ENCODE measurements at places on chromosomes 7 and 10.
A peak's percentile ranks its signal among the peaks of the same experiment; 100 is the strongest.

- no peak for DNase-seq
Observed at GRCh38 chr7:56471811-56472210, 355.6 kb upstream of the NUPR2 start.

GRCh38 chr7:71348821-71349681 lies 217.1 kb downstream of the GALNT17 start:
- DNase-seq, result no peak

- no peak for DNase-seq
Observed at GRCh38 chr10:116490028-116490662, 55.6 kb upstream of the PNLIP start.

DNA sequence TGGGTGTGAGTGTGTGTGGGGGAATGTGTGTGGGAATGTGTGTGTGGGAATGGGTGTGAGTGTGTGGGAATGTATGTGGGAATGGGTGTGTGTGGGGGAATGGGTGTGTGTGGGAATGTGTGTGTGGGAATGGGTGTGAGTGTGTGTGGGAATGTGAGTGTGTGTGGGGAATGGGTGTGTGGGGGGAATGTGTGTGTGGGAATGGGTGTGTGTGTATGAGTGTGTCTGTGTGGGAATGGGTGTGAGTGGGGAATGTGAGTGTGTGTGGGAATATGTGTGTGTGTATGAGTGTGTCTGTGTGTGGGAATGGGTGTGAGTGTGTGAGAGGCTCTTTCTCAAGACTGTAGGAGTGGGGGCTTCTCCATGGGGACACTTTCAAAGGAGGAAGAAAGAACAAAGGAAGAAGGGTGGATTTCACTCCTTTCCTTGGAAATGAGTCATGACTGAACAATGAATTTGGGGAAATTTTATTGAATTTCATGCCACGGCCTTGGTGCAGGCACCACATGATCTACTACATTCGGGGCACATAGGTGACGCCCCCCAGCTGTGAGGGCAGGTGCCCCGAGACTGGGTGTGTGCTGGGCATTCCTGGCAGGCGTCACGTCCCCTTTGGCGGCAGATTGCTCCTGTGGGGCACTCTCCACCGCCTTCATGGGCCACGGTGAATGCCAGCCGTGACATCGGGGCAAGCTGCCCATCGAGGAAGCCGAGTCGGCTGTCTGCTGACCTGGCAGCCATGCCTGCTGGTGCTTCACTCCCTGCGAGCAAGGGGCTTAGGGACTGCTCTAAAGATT lies 88.8 kb upstream of the INSIG1 start:
- no peak for DNase-seq

DNA sequence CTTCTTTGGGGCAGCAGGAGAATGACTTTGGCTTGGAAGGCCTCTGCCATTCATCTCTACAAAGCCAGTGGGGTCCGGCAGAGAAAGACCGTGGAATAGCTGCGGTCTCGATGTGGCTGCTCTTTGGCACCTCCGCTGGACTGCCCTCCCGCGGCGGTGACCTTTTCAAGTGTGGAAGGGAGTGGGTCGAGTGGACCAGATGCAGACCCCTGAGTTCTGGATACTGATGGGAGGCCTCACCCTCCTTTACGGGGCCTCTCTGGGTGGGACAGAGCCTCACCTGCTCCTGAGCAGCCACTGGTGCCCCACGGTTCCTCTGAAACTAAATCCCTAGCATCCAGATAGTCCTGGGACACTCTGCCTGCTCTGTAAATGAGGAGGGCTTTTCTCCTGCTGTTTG lies 113.1 kb downstream of the NT5C2 start:
- no peak for DNase-seq

DNA sequence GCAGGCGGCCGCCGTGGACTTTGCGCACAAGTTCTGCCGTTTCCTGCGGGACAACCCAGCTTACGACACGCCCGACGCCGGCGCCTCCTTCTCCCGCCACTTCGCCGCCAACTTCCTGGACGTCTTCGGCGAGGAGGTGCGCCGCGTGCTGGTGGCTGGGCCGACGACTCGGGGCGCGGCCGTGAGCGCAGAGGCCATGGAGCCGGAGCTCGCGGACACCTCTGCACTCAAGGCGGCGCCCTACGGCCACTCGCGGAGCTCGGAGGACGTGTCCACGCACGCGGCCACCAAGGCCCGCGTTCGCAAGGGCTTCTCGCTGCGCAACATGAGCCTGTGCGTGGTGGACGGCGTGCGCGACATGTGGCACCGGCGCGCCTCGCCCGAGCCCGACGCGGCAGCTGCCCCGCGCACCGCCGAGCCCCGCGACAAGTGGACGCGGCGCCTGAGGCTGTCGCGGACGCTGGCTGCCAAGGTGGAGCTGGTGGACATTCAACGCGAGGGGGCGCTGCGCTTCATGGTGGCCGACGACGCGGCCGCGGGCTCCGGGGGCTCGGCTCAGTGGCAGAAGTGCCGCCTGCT lies 14.1 kb downstream of the SH2B2 start:
- DNase-seq, result no peak

GRCh38 chr7:100130608-100131453 lies 4.1 kb downstream of the MBLAC1 start:
- DNase-seq, result peak; percentile 73
